A549 treated with AZD2906 at 1 μM for 4 hours (cell line): ENCODE measurements at places on chromosomes 4 and X. TPM values are rescaled to one million over a fixed set of nuclear protein-coding genes. Genes with fewer than 3 reads are reported as not detected.

The SAGE1 gene
- 0.02 to 0.03 TPM (median 0.03 TPM) in 4 of 5 replicates, not detected in the other for total RNA-seq

The EPHA5 gene
- 0.16 to 0.42 TPM (median 0.30 TPM) in 5 replicates for total RNA-seq

The ATP7A gene
- 3.0 to 4.1 TPM (median 3.5 TPM) in 5 replicates for total RNA-seq

The CDK16 gene
- 87.1 to 112 TPM (median 106 TPM) in 5 replicates for total RNA-seq

The NAA11 gene
- not detected in 5 replicates for total RNA-seq

The HPGD gene
- 76.8 to 98.7 TPM (median 83.9 TPM) in 5 replicates for total RNA-seq
